ENCODE measurements at places on chromosomes 3 and 15.

DNA sequence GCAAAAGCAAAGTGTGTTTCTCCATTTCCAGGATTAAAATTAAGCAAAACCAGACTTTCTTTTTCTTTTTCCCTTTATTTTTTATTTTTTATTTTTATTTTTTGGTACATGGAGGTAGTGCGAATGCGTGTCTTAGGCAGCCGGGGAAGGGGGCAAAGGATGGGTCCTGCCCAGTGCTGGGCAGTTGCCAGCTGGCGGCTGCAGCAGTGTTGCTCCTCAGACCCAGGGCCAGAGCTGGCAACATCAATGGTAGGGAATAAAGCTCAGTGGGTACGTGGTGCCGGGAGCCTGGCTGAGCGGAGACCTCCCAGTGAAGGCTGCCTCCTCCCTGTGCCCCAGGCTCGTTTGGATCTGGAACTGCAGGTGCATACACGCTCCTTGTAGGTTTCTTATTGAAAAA is 46.3 kb downstream of the POLR2M start:
- DNase-seq: no peak

GRCh38 chr3:69005791-69006482 is 7.5 kb downstream of the EOGT start:
- DNase-seq: no peak

DNA sequence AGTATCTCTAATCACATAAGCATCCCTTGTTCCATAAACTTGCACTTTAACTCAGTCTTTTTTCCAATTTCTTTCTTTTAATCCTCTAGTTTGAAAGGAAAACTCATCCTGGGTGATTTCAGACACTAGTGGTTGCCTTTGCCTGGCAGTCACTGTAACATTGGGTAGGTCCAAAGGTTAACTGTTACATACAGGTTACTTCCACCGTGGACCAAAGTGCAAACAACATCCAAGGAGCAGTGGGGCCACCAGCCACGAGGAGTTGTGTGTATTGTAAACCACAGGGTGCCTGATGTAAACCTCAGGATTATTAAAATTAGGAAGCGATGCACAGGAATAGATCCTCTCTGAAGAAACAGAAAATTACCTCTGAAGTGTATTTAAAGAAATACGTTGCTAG is 75.0 kb downstream of the HCN4 start:
- DNase-seq: no peak

DNA sequence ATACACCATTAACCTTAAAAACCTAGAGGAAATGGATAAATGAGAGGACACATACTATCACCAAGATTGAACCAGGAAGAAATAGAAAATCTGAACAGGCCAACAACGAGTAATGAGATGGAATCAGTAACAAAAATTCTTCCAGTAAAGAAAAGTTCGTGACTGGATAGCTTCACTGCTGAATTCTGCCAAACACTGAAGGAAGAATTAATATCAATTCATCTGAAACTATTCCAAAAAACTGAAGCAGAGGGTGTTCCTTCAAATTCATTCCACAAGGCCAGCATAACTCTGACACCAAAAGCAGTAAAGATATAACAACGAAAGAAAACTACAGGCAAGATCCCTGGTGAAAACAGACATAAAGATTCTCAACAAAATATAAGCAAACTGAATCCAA is 195.8 kb upstream of the GPR149 start:
- no peak for DNase-seq

- no peak for DNase-seq
These were observed 58.1 kb upstream of the FOXP1 start for GRCh38 chr3:71641674-71642073.

DNA sequence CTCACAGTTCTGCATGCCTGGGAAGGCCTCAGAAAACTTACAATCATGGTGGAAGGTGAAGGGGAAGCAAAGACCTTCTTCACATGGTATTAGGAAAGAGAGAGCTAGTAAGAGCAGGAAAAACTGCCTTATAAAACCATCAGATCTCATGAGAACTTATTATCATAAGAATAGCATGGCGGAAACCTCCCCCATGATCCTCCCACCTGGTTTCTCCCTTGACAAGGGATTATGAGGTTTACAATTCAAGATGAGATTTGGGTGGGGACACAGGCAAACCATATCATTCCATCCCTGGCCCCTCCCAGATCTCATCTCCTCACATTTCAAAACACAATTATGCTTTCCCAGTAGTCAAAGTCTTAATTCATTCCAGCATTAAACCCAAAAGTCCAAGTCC is 34.6 kb upstream of the TMEM45A start:
- DNase-seq: no peak

Data from activated CD4-positive, alpha-beta T cell treated with anti-CD3 and anti-CD28 coated beads, Interleukin-2, amount 50 U/mL, for 1 hour (primary cell).